ENCODE measurements at places on chromosomes 4 and X.

GRCh38 chr4:109589605-109590004, 29.6 kb downstream of the MCUB start:
- no peak for DNase-seq

- no peak for DNase-seq
These were observed 24.8 kb upstream of the CYBB start for GRCh38 chrX:37755025-37755424.

- DNase-seq: no peak
These were observed 468.9 kb upstream of the CTSO start for GRCh38 chr4:156422576-156422975.

DNA sequence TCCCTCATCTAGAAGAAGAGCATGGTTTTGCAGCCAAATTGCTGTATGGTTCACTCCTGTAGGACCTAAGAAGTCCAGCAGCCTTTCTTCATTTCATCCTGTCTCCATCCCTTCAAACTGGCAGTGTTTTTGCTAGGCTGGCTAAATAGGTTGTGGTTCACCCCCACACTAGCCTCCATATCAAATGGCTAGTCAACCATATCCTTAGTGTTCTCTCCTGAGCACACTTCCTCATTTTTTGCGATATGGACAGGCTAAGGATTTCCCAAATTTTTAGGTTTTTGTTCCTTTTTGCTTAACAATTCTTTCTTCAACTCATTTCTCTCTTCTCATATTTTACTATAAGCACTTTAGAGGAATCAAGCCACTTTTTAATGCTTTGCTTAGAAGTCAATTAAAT, 98.8 kb upstream of the NOCT start:
- no peak for DNase-seq

DNA sequence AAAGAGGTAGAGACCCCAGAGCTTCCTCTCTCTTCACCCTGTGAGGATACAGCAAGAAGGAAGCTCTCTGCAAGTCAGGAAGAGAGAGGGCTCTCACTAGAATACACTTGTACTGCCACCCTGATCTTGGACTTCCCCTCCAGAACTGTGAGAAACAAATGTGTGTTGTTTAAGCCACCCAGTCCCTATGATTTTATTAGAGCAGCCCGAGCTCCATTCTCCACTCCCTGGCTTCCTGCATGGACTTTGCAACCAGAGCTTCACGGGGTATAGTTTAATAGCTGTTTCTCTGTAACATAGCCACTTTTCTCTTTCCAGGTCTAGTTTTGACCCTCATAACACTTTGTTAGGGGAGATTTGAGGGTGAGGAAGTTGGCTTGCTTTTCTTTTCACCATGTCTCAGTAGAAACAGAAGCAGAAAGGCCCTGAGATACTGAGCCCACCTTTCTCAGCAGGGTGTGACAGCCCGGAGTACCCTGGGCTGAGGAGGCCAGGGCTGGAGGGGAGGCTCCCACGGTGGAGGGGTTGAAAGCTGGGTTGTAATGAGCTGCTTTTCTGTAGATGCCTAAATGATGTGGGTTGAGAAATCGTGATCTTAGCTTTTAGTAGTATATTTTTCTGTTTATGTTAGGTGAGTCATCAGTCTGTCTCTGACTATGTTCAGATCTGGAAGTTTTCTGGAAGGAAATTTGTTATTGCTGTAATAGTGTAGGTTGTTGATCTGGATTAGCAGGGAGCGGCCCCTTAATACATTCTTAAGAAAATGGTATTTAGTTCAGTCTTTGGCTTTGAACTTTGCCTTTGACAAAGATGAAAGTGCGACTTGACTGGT, 118.6 kb downstream of the PTTG2 start:
- no peak for DNase-seq

- no peak for DNase-seq
These were observed 177.8 kb upstream of the ATP6AP2 start for GRCh38 chrX:40402831-40403533.

- DNase-seq: no peak
These were observed 34.3 kb downstream of the PAPSS1 start for GRCh38 chr4:107685740-107686139.

DNA sequence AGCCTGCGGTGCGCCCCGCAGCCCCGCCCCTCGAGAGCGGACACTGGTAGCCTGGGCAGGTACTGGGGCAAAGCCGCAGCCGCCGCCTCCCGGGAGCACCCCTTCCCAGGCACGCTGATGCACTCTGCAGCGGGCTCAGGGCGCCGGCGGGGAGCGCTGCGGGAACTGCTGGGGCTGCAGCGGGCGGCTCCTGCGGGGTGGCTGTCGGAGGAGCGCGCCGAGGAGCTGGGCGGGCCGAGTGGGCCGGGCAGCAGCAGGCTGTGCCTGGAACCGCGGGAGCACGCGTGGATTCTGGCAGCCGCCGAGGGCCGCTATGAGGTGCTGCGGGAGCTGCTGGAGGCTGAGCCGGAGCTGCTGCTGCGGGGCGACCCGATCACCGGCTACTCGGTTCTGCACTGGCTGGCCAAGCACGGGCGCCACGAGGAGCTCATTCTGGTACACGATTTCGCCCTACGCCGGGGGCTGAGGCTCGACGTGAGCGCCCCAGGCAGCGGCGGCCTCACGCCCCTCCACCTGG, 401 bp downstream of the SOWAHD start:
- no peak for DNase-seq

GRCh38 chrX:136200466-136200865, 50.7 kb downstream of the MAP7D3 start:
- no peak for DNase-seq

- DNase-seq: no peak
These were observed 16.2 kb upstream of the S100G start for GRCh38 chrX:16633754-16634153.
